ENCODE measurements at places on chromosomes 7 and 10.
A peak's percentile ranks its signal among the peaks of the same experiment; 100 is the strongest.

DNA sequence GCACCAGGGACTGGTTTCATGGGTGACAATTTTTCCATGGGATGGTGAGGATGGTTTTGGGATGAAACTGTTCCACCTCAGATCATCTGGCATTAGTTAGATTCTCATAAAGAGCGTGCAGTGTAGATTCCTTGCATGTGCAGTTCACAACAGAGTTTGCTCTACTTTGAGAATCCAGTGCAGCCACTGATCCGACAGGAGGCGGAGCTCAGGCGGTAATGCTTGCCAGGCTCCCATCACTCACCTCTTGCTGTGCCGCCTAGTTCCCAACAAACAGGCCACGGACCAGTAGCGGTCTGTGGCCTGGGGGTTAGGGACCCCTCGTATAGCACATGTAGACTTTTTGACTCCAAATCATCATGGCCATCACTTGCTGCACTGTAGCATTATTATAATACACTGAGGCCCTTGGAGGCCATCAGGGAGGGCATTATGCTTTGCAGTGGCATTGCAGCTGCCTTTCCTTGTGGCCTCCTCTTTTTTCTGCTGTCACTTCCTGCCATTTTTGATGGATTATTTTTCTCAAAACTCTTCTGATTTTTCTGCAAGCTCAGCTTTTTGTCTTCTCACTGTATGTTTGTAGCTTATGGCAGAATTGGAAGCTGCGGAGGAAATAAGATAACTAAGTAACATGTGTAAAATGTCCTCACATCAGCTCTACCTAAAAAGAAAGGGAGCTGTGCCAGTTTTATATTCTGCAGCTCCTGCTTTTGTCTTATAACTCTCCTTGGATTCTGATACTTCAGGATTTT lies 18.5 kb downstream of the CSGALNACT2 start:
- no peak for DNase-seq

DNA sequence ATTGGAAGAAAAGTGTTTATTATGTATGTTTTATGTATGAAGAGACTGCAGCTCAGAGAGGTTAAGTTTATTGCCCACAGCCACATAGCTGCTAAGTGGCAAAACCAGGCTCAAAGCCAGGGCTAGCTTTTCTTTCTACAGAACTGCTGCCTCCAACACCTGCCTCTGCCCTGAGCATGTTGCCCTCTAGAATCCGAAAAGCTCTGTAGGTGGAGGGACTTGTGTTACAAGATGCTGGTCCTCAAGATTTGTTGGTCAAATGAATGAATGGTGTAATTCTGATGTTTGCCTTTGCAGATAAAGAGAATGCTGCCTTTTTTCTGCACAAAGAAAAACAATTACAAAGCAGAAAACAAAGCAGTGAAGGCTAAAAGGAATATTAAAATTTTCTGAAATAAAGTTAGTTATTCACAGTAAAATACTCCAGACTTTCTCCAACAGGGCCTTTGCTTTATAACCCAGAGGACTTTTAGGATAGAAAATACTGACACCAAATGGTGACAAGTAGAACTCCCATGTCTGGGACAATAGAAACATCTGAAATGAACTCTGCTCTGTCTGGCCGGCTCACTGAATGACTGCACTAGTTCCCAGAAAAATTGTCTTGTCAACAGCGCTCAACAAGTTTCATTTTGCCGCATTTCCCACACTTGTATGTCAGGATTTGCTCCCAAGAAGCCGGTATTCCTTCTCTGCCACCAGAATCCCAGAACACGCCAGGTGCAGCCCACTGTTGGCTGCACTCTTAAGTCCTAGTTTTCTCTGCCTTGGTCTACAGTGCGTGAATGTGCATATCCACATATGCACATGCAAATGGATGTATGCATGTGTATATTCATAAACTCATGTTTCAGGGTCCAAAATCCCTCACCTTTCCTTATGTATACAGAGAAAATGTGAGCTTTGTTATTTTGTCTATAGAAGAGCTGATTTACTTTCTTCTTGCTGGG lies 11.0 kb upstream of the DNTT start:
- DNase-seq = peak; percentile 48

GRCh38 chr10:11875494-11876281 lies 52.5 kb downstream of the PROSER2 start:
- peak; percentile 89 for DNase-seq

DNA sequence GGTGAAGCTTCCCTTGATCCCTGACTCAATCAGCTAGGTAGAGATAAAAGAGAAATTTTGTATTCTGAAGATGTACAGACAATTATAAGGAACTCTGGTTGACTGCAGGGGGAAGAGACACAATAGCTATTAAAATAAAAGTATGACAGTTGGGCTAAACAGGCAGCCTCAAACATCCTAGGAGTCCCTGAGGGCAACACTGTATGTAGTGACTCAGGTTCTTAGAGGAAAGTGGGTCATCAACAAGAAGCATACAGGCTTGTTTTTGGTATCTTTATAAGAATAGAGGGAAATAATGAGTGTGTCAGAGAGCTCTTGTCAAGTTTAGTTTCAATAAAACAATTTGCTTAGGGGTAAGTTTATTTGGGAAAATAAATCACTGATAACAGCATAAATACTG lies 150.3 kb downstream of the AUTS2 start:
- DNase-seq = no peak

DNA sequence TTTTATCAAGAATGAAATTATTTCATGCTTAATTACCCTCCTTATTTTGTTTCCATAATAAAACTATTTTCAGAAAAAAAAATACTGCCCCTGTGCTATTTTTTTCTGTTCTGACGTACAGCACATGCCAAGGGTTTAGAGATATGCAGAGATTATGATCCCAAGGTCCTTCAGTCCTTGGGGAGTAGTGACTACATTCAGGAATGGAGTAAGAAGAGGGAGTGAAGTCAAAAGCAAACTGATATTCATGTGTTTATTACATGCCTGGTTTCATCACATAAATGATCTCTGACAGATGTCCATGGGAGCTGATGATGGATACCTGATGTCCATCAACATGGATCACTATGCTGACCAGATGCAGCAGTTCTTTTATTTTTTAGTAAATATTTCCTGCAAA lies 17.2 kb downstream of the AKAP9 start:
- DNase-seq = no peak

DNA sequence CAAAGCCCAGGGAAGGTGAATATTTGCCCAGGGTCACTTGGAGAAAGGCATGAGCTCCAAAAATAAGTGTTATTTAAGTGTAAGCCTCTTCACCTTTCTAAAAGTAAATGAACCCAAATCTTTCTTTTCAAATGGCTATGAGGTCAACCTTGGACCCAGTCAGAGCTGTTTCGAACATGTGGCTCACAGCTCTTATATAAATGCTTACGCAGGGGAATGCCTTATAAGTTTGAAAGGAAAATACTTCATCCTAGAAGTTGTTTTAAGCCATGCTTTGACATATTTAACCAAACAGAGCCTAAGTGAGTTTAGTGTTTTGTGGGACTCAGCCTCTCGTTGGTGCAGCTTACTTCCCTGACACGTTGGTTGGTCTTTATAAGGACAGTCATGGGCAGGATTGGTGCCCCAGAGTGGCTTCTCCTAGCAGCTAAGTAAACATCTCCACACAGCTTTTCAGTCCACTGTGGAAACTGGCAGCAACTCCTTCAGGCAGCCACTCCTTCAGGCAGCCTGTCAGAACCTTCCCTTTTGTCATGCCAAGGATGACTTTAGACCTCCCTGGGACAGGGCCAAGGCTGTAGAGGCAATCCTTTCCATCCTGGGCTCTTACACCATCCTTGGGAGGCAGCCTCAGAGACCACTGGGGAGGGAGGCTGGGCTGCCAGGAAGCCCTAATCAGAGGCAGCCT lies 43.6 kb downstream of the MINDY4 start:
- DNase-seq = no peak

GRCh38 chr10:104492329-104492940 lies 138.8 kb downstream of the CFAP58 start:
- no peak for DNase-seq

DNA sequence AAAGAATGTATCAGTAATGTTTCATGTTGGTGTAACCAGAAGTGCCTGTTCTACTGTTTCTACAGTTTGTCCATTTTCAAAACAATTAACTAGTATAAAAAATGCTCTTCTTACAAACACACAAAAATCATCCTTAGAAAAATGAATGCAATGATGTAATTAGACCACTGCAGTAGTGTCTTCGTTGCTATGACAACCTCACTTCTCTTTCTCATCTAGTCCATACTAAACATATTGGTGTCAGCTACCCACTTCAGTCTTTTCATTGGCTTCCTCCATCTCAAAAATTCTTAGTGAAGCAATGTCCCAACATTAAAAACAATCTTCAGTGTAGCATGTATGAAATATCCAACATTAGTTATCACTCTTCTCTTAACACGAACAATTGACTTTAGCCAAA lies 1265.8 kb downstream of the REEP3 start:
- DNase-seq = no peak

DNA sequence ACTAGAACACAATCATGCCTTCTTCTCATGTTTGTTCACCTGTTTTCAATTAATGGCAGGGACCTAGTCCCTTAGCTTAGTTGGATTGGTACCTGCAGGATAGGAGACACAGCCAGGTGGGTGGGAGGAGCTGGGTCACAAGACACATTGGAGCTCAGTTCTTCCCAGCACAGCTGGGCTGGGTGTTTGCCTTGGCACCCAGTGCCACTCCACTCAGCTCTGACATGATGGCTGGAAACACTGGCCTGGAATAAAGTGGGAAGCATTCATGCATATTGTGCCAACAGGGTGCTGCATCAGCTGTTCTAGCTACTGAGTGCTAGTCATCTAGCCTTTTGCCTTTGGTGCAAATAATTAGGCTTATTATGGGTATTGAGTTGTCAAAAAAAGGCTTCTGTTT lies 226.1 kb downstream of the PTEN start:
- no peak for DNase-seq

DNA sequence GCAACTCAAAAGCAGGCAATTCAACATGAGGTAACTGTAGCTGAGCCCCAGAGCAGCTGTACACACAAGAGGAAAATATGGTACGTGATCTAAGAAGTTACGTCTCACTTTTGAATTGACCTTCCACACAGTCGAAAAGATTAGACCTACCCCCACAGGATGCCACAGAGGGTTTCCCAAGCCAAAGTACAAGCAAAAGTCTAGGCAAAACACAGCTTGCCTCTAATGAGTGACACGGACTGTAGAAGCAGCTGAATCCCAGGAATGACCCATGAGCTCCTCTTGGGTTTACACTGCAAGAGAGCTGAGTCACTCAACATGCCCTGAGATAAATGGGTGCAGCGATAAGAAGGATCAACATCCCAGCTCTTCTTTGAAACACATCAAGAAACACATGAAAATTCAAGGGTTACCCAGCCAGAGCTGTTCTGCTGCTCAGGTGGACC lies 9.8 kb downstream of the CREB3L2 start:
- DNase-seq = no peak

DNA sequence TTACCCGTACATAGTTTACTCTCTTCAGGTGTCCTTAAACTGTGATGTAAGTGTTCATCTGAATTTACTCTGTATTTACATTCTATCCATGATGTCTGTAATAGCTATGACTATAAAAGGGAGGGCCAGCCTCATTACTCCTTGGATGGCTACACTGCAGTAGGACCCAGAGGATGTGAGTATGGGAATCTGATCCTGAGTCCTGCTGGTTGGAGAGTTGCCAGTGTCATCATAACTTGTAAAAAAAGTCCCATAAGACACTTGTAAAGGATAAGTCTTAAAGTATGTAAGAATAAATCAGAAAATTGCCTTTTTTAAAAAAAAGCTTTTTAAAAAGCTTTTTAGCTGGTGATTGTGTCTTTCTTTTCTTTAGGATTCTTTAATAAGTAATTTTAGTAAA lies 95.4 kb downstream of the PPP1R9A start:
- no peak for DNase-seq

DNA sequence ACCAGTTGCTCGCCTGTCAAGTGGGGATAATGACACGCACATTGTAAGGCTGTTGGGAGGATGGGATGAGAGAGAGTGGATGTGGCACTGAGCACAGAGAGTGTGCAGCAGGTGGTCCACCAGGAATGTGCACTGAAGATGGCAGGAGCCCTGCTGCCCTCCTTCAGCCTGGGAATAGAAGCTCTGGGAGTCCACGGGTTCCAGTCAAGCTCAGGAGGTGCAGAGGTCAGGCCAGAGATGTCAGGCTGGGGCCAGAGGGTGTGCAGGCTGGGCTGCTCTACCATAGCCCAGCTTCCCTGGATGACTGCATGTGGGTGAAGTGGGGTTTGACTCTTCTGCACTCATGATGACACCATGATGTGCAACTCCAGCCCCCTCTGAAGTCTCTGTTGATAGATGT lies 58.7 kb downstream of the C10orf120 start:
- DNase-seq = no peak

DNA sequence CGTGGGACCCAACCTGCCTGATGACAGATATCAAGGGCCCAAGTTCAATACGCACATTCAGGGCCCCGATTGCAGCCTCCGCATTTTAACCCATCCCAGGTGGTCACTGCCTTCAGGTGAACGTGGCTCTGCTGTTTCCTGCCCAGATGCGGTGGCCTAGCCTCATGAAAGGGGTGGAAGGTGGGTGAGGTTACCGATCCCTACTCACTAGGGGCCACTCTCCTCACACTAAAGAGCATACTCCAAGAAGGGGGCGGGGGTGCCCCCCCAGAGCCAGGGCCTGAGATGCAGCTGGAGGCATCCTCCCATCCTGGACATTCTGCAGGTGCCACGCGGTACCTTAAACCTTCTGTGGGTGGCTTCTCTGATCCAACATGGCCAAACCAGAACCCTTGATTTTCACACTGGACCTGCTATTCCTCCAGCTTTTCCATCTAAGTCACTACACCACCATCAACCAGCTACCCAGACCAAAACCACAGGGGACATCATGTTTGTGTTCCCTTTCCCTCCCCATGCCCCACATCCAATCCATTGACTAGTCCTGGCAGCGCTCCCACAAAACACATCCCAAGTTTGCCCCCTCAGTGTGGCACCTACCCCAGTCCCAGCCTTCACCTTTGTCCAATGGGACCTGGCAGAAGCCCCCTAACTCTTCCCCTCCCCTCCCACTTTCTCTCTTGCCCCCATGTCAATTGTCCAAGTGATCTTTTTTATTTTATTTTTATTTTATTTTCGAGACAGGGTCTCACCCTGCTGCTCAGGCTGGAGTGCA lies 30.0 kb downstream of the PRLHR start:
- DNase-seq = no peak

GRCh38 chr10:112963835-112964234 lies 13.8 kb downstream of the TCF7L2 start:
- DNase-seq = no peak

GRCh38 chr10:34918060-34918775 lies 103.1 kb upstream of the PARD3 start:
- no peak for DNase-seq

Data from renal pelvis (tissue), 12 donors.